ENCODE measurements at places on chromosomes 4 and X.

DNA sequence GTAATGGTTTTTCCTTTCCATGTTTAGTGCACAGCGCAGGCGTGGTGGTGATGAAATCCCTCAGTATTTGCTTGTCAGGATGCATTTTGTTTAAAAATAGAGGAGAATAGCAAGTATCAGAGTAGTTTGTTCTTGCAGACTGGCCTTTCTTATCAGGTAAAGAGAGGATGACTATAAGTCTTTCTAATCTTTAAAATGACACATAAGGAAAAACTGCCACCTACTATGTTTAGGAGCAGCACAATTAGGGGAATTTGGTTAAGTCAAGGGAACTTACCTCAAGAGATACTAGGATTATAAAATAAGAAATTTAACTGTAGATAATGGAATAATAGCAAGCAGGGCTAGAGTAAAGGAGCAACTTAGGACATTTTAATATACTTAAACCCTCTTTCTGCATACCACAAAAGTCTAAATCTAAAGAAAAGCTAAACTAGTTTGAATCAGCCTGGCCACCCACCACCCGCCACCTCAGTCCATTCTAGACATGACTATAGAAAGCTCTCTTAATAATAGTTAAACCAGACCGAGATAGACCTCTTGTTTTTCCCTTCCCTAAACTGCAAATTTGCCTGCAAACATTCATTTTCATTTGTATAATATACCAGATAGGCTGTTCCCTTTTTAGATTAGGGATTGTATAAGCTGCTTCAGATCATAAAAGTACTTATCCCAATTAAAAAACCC lies 62.0 kb downstream of the APOOL start:
- no peak for DNase-seq

- DNase-seq = no peak
Observed at GRCh38 chr4:155693015-155693663, 26.5 kb downstream of the GUCY1A1 start.

- no peak for DNase-seq
Observed at GRCh38 chrX:13654116-13654515, 1.2 kb downstream of the TCEANC start.

- no peak for DNase-seq
Observed at GRCh38 chrX:64184396-64184795, 21.1 kb downstream of the AMER1 start.

DNA sequence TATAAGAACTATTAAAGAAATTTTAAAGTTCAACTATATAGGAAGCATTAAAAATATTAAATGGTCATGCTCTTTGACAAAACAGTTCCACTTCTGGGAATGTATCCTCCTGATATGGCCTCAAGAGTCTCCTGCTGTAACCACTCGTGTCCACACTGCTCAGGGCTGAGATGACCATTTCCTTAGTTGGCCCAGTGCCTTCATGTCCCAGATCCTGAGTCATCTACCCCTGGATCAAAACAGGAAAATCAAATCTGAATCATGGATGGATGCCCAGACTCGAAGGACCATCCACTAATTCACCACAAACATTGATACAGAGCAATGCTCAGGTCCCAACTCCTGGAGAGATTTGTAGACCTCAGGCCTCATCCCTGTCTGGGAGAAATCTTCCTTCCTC lies 44.7 kb downstream of the GPRASP3 start:
- no peak for DNase-seq

DNA sequence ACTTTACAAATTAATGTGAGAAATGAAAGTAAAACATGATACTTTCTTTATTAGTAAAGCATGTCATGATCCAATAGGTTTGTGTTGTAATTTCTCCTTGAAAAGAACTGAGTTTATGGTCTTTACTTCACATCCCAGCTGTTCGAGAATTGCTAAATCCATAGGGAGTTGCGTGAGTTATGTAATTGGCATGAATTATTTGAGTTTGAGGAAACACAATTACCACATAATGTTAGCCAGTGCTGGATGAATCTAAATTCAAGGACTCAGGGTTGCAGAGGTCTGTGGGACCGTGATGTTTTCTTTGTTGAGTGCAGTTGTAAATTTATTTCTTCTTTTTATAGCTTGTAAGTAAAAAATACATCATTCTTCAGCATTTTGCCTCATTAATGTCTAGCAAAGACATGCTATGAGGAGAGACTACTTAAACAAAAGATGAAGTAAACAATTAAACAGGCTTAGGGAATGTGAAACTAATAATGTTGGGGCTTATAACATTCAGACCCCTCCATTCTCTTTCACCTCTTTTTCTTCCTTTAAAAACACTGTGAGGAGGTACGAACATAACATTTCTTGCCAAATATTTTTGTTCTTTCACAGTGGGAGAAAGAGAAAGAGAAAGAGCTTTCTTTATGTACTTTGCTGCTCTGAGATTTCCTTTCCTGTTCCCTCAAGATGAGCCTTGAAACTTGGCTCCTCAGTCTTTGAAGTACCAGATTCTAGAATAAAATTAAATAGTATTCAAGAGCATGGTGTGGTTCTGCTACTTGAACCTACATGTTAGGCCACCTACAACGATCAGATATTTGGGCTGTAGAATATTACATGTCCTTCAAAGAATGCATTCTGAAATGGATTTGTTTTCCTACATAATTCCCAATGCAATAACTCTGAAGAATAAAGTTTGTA lies 159.6 kb upstream of the ANK2 start:
- DNase-seq = no peak

DNA sequence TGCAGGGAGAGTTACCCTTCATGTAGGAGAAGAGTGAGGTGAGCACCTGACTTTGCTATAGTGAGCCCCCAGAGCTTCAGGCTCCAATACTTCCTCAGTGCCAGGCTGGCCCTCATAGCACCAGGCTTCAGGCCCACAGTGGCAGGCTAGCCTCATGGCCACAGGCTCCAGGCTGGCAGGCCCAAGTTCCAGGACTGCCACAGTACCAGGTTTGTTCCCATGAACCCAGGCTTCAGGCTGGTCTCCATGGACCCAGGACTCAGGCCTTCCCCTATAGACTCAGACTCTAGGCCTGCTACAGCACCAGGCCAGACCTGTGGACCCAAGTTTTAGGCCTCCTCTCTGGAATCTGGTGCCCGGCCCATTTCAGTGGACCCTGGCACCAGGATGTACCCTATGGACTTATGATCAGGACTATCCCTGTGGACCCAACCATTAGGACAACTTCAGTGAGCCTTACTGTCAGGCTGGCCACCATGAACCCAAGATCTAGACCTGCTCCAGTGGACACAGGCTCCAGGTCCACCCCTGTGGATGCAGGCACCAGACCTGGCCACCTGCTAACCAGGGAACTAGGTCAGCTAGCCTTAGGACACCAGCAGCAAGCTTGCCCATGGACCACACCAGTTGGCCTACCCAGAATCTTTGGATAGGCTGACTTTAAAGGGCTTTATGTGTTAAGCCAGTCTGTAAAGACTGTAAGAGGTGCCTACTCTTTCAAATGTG lies 658.2 kb downstream of the KLHL13 start:
- no peak for DNase-seq

- no peak for DNase-seq
Observed at GRCh38 chrX:136588036-136588435, 56.0 kb downstream of the VGLL1 start.

- DNase-seq = no peak
Observed at GRCh38 chr4:88600176-88600838, 8.0 kb downstream of the HERC3 start.

DNA sequence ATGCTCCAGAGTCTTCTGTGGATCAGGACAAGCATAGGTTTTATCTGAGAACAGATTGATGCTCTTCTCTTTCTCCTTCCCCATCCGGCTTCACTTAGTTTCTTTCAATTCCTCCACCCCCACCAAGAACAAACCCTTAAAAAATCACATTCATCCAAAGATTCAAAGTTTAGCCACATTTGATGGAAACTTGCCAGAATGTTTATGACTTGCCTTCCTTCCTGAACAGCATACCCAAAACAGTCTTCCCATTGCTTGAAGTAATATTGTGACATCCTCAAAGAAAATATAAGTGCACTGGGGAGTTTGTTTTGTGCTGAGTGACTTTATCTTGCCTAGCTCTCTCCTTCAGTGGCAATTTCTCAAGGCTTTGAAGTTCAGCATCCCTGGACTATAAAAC lies 83.0 kb downstream of the MAGEB17 start:
- DNase-seq = no peak

DNA sequence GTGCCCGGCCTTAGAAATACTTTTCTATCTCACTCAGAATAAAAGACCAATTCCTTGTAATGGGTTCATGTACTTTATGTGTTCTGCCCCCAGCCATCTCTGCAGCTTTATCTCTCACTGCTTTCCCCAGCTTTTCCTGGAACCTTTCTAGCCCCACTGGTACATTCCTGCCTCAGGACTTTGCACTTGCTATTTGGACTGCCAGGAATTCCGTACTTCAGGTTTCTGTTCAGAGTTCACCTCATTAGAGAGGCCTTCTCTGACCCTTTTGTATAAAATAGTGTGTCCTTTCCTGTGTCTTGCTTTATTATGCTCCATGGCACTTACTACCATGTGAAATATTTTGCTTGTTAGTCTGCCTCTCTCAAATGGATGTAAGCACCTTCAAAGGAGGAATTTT lies 112.5 kb downstream of the PDLIM5 start:
- no peak for DNase-seq

DNA sequence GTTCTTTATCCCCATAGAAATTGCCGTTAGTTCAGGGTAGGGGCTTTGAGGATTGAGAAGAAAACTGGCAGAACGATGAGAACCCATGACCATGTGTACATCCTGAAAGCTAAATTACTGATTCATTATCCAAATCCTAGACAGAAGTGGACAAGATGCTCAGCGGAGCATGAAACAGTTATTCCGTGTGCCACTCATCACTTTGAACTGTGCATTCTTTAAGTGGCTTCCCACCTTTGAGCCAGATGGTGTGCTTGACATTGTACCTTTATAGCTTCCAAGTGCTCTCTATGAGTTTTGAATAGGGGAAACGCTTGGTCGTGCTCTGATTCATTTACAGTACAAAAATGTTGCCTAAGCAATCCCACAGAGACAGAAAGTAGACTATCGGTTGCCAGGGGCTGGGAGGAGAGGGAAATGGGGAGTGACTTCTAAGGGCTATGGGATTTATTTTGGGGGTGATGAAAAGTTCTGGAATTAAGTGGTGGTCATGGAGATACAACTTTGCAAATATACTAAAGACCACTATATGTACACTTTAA lies 100.0 kb downstream of the DOCK11 start:
- no peak for DNase-seq

- no peak for DNase-seq
Observed at GRCh38 chr4:130808492-130808891, 1712.5 kb downstream of the C4orf33 start.

GRCh38 chrX:48972220-48973164 lies 848 bp upstream of the KCND1 start:
- peak; percentile 30 for DNase-seq

GRCh38 chrX:136067097-136067496 lies 80.2 kb upstream of the FHL1 start:
- DNase-seq = no peak

DNA sequence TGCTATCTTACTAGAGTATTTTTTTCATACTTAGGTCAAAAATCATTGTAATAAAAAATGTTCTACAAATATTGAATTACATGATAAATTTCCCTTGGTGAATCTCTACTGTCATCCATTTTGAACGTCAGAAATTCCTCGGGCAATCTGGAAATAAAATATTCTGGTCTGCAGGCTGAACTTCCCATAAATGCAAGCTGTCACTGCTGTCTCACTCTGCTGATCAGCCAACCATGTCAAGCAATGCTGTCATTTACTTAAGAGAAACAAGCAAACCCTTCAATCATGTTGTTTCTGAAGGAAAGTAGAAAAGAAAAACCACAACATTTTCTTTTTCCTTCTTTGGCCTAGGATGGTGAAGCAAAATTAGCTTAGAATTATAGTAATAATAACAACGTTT lies 514.2 kb upstream of the GALNT7 start:
- DNase-seq = no peak

DNA sequence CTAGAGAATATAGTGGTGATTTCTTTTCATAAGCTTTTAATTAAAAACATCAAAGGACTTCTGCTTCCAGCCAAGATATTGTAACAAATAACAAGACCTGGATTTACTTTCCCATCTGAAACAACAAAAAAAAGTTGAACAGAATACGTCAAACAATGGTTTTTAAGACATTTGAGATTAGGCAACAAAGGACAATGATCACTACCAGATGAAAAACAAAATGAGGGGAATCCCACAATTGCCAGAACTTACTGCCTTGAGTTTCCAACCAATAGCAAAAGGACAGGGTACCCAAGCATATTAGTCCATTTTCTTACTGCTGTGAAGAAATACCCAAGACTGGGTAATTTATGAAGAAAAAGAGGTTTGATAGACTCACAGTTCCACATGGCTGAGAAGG lies 341.4 kb upstream of the INTU start:
- DNase-seq = no peak

DNA sequence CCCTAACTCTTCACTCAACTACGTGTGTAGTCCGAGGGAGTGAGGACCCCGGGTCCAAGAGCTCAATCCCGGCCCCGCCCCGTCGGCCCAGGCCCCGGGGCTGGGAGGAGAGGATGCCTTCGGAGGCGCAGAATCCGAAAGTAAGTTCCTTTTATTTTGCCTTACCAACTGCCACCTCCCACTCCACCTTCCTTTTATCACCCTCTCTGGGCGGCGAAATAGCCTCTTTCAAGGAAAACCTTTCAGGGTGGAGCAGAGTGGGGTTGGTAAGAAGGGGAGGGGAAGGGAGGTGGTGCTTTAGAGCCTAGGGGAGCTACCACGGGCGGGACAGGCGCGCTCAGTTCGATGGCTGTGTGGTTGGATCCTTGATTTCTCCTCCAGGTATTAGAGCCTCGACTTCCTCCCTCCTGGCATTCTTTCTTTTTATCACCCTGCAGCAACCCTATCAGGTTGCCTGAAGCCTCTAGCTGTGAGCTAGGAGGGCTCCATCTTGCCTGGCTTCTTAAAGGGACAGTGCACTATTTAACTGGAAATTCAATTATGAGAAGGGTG lies 191.2 kb downstream of the RRAGB start:
- peak; percentile 3 for DNase-seq

GRCh38 chr4:118225511-118225910 lies 127.3 kb downstream of the PRSS12 start:
- no peak for DNase-seq

GRCh38 chr4:86502081-86502480 lies 92.0 kb upstream of the PTPN13 start:
- no peak for DNase-seq

GRCh38 chr4:96009427-96010119 lies 169.7 kb downstream of the PDHA2 start:
- DNase-seq = no peak

- no peak for DNase-seq
Observed at GRCh38 chr4:10737337-10737736, 52.8 kb upstream of the CLNK start.

DNA sequence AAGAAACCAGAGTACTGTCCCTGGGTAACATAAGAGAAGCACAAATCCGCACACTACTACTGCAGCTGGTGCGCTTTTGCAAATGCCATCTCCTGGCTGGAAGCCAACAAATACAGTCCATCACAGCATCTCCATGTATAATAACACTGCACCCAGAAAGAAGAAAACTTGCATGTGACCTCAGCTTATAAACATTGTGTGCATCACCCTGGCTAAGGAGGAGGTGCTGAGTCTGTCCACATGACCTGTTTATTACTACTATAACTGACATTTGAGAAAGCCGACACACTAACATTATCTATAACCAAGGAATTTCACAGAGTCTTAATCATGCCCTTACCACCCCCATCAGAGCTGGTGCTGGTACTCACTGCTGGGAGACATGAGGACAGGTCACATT lies 516.8 kb downstream of the CFAP47 start:
- DNase-seq = no peak

Measured in stimulated activated CD4-positive, alpha-beta T cell treated with anti-CD3 and anti-CD28 coated beads, Interleukin-4, amount 100 ng/mL, for 24 hours (primary cell).